ENCODE measurements at places on chromosomes 1 and 21.
A peak's percentile ranks its signal among the peaks of the same experiment; 100 is the strongest.

DNA sequence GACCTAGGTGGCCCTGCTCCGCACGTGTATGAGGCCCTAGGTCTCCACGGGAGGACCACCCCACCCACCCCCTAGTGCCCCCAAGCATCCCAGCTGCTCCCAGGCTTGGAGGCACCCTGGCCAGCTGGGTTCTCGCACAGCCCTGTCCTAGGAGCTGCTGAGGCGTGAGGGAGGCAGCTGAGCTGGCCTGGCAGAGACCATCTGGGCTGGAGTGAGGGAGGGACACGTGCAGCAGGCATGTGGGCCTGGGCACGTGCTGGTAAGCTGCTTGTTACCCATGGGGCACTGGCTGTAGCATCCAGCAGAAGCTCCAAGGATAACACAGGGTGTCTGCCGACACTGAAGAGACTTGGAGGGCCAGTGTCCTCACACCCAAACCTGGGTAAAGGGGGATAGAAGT lies 10.1 kb downstream of the SLC6A9 start:
- DNase-seq: no peak

DNA sequence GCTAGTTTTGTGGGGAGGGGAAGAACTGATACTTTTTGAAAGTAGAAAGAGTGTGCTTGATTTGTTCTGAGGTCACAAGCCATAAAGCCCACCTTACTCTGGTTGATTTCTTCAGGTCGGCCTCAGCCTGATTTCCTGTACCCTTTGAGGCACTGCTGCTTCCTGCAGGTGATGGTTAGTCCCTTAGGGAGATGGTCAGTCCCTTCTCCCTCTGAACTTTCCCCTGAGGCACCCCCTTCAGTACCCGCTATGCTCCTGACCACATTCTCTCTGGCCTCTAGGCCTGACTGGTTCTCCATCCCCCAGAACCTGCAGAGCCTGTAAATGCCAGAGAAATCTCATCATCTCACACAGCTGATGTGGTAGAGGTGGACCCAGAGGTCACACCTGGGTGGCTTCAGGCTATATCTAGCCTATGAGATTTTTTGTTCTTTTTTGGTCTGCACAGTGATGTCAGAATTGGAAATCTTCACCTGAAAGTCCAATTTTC lies 15.0 kb upstream of the ID3 start:
- DNase-seq: no peak

- DNase-seq: peak; percentile 96
Observed at GRCh38 chr1:8211883-8212579, 105.9 kb upstream of the SLC45A1 start.

- DNase-seq: no peak
Observed at GRCh38 chr21:44568667-44569556, 4.6 kb upstream of the KRTAP10-4 start.

DNA sequence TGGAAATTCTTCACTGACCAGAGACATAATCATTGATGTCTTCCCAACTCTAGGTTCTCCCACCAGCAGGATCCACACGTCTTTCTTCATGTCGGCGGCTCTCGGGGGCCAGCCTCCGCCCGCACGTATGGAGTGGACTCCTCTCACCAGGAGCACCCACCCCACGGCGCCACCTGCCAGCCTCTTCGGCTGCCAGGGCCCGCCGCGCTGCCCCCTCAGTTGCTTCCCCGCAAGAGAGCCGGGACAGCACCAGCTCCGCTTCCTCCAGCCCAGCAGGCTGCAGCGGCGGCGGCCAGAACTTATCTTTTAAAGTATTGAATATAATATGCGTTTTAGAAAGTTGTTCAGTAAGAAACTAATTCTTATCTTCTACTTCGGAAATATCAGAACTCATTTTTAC lies 273.5 kb downstream of the LIPI start:
- DNase-seq: no peak

DNA sequence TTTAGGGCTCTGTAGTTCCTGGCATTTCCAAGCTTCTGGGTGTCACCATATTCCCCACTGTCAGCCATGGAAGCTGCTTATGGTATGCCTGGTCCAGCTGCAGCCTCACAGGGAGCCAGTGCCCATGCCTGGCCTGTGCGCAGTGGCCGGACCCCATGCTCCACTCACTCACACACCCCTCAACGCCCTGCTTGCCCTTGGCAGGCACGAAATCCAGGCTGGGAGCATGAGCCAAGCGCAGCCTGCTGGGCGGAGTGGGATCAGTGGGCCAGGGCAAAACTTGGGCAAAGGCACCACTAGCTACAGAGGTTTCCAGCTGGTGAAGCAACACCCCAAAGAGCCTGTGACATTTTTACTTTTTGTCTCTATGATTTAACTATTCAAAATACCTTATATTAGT lies 520.4 kb downstream of the RWDD3 start:
- DNase-seq: no peak

DNA sequence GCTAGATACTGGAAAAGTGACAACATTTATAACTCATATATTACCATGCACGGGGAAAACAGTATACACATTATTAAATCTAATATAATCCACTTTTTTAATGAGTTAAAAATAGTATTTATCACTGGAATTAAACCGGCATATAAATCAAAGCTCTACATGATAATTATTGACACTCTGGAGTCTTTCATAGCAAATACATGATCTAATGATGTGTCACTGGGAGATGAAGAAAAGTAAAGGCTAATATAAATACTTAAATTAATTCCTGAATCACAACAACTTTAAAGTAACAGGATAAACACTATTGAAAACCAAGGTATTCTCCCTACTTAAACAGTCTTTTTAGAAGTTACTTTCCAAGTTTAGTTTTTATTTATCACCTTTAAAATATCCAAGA lies 52.4 kb upstream of the ASPM start:
- no peak for DNase-seq

GRCh38 chr1:9271283-9271682 lies 21.4 kb upstream of the SPSB1 start:
- no peak for DNase-seq

- DNase-seq: no peak
Observed at GRCh38 chr1:117540532-117540931, 65.3 kb upstream of the TENT5C start.

DNA sequence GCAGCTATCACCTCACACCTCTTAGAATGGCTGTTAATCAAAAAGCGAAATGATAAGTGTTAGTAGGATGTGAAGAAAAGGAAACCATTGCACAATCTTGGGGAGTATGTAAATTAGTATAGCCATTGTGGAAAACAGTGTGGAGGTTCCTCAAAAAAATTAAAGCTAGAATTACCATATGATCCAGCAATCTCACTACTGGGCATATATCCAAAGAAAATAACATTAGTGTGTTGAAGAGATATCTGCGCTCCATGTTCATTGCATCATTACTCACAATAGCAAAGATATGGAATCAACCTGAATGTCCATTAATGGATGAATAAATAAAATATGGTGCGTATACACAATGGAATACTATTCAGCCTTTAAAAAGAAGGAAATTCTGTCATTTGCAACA lies 68.9 kb downstream of the SNRPE start:
- DNase-seq: no peak

DNA sequence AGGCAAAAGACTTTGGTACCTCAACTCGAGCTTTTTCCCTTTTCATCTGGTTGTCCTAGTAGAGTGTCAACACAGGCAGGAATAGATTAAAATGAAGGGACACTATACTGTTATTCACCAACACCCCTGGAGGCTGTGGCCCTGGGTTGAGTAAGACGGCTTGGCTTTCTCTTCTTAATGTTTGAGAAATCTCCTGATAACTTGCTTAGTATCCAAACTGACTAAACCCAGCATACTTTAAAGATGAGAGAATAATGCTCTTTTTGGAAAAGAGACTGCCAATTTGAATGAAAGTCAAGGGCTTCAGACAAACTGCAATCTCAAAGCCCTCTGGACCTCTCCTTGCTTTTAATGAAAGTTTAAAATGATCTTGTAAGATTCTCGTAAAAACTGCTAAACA lies 2.6 kb upstream of the SLC30A1 start:
- no peak for DNase-seq

DNA sequence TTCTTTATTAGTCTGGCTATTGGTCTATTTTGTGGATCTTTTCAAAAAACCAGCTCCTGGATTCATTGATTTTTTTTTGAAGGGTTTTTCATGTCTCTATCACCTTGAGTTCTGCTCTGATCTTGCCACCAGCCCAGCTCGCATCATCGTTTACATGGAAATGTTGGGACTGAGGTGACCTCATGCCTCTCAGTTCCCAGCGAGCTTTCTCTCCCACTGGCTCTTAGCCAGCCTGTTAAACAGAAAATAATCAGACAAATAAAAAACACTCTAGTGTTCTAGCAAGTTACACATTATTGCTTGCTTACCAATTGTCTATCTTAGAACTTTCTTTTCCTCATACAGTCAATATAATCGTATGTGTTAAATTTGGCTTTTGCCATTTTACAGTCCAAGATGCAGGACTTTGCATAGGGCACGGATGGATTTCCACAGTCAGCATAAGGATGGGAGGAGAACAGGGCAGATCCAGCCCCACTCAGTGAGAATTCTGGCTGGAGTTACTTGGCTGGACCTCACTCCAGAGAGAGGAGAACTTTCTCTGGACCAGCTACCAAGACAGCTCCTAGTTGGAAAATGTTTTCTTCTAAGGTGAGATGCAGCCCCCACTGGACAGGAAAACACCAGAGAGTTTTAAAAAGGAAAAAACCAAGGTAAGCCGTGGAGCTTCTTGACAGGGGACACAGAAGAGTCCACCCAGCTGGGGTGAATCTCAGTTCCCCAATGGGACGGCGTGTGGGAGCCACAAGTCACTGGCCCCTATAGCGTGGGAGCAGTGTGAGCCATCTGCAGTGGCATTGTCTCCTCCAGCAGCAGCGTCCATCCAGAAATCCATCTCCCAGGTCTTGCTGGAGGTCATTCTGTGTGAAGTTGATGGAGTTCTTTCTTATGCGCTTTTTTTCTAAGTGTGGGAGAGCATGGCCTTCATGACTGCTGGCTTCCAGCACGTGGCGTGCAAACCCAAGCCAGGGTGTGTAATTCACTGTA lies 17.6 kb downstream of the PGBD2 start:
- no peak for DNase-seq

DNA sequence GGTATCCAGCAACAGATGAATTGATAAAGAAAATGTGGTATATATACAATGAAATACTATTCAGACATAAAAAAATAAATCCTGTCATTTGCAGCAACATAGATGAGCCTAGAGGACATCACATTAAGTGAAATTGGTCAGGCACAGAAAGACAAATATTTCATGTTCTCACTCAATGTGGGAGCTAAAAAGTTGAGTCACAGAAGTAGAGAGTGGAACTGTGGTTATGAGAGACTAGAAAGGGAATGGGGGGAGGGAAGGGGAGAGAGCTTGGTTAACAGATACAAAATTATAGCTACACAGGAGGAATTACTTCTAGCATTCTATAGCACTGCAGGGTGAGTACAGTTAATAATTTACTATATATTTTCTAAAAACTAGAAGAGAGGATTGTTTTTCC lies 37.1 kb upstream of the SERPINC1 start:
- DNase-seq: peak; percentile 3

GRCh38 chr1:41800311-41800829 lies 118.4 kb downstream of the HIVEP3 start:
- no peak for DNase-seq

GRCh38 chr1:182087304-182087703 lies 25.8 kb upstream of the ZNF648 start:
- no peak for DNase-seq

DNA sequence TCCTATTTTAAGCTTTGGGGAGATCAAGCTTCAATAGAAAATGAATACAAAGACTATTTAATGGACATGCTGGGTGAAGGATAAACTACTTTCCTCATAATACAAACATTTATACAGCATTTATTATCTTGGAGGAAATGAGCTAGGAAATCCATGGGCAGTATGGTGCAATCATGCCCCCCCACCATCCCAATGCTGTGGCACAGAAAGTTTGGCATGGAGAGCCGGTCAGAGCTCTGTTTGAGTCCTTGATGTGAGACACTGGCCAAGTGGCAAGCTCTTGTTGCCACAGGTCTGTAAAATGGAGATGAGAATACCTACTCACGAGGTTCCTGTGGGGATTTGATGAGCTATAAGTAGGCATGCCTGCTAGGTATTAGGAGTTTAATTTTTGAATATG lies 120.6 kb downstream of the MAB21L3 start:
- no peak for DNase-seq

DNA sequence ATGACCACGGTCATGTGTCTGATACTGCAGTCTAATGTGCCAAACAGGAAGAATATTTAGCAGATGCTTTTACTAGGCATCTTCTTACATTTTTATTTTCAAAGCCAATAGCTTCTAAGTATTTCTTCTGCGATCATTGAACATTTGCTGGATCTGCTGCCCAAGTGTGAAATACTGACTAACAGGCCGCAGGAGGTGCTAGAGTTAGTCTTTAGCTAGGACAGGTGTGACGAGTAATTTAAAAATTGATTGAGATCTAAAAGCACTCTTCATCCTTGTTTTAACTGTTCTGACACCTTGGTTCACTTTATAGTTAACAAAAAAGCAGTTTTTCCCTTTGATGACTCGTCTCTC lies 748 bp upstream of the FAM78B start:
- DNase-seq: peak; percentile 5

DNA sequence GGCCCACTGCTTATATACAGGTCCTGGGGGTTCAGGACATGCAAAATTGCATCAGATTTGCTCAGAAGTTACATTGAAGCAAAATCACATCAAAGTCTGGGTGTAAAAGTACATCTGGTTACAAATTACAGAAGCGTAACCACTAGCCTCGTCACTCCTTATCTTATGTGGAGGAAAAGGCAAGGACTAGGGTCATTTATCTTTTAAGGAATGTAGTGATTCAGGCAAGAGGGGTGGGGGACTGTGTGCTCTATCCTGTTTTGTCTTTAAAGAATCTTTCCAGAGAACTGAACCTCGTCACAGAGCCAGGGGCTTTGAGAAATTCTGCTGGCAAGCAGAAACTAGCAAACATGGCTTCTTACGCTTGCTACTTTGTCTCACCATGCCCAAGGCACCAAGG lies 61.1 kb upstream of the RAB4A start:
- no peak for DNase-seq

GRCh38 chr21:45538381-45539045 lies 3.7 kb downstream of the SLC19A1 start:
- DNase-seq: no peak

DNA sequence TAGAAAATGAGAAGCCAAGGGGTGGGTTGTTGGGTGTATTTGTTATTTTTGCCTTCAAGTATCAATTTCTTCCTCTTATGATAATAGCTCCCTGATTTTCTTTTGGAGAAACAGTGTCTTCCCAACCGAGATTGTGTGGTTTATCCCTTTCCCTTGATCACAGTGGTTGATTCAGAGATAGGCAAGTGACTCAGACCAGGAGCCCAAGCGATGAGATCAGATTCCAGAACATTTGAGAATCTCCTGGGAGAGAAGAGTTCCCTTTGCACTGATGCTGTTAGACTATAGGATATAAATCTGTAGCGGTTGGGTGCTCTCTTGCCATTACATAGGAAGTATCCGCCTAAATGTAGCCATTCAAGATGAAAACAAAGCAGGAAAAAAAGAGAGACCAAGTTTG lies 90.1 kb upstream of the WDR26 start:
- peak; percentile 61 for DNase-seq

- no peak for DNase-seq
Observed at GRCh38 chr1:9551984-9552383, 12.7 kb downstream of the SLC25A33 start.

DNA sequence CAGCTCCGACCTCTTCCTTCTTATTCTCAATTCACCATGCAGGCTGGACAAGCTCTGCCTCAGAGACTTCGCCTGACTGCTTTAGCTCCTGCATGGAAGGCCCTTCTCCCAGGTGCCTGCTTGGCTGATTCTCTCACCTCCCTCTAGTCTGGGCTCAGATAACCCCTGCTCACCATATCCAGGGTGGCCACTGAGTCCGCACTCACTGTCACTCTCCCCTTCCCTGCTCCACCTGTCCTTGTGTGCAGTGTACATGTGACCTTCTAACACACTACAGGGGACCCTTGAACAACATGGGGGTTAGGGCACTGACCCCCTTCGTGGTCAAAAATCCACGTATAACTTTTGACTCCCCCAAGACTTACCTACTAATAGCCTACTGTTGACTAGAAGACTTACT lies 14.4 kb upstream of the GALNT2 start:
- no peak for DNase-seq
